Hepatocyte (in vitro differentiated cells): ENCODE measurements at places on chromosomes 6 and 20. TPM values are rescaled to one million over a fixed set of nuclear protein-coding genes. Genes with fewer than 3 reads are reported as not detected.

CBLN4 gene
- total RNA-seq = 1.7 and 2.5 TPM in 2 replicates

DNA sequence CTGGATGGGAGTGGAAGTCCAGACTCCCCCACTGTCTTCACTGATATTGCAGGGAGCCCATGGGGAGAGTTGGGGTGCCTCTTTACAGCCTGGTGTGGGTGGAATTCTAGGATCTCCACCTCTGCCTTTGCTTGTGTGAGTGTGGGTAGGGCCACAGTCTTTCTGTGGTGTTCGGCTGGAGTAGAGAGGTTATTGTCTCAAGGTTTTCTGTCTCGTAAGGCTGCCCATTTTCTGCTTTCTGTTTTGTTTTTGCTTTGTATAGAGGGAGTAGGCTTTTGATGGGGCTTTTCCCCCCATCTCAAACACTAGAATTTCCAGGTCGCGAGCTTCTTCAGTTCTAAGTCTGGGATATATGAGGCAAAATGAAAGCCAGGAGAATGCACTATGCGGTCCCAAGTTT is 40.4 kb upstream of the ELMO2 start:
- no peak for DNase-seq

KHDC1L gene
- not detected in 2 replicates for total RNA-seq

TRAM2 gene
- total RNA-seq = 47.6 and 48.2 TPM in 2 replicates

GRCh38 chr6:30130179-30130679 is 5.7 kb upstream of the TRIM40 start:
- DNase-seq = no peak

DNA sequence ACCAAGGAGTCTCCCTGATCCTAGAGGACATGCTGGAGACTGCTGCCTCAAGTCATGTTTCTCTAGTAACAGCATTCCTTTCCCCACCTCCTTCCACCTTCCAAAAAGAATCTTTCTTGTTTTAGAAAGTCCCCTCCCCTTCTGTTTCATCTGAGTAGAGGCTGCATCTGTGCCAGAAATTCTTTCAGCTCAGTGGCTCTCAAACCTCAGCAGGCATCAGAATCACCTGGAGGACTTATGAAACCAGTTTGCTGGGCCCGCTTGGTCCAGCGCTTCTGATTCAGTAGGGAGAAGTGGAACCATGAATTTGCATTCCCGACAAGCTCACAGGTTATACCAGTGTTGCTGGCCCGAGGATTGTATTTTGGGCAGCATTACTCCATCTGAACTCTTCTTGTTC is 55.1 kb downstream of the TMEM200A start:
- no peak for DNase-seq

- DNase-seq = no peak
Observed at GRCh38 chr6:21468461-21468860, 125.1 kb upstream of the SOX4 start.

GRCh38 chr6:6840831-6841291 is 252.3 kb downstream of the LY86 start:
- DNase-seq = no peak

EDN3 gene
- 1.4 and 4.0 TPM in 2 replicates for total RNA-seq

DNA sequence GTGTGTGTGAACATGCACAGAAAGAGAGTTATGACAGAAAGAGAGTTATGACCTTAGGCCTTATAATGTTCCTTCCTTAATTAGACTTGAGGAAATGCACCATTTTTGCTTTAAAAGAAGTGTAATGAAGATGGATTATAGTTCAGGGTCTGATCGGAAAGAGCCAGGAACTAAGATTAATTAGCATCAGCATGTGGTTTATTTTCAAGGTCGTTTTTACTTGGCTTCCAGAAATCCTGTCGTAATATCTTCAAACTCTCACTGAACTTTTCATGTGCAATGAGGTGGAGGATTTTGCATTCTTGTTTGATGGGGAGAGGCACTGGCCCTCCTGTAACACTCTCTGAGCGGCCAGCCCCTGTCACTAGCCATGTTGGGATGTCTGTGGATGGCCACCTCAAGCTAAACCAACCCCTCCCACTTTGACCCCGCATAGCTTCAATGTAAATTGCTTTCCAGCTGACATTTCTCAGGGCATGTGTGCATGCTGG is 116.8 kb downstream of the CDC5L start:
- DNase-seq = no peak

- no peak for DNase-seq
Observed at GRCh38 chr6:139498715-139499114, 124.3 kb upstream of the CITED2 start.

DNA sequence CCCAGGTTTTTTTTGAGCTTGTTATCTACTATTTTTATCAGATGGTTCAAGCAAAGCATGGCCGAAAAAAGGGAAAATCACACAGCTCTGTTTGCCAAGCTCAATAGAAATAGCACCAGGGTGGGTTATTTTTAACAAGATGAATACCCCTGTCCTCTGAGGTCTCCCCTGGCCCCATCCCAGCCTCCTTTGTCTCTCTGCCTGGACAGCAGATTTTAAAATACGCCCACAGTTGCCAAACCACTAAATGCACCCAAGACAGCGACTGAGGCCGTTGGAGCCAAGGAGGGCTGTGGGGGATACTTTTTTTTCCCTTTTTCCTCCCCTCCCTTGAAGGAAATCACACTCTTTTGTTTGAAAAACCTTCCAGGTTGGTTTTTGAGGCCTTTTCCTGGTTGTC is 106.6 kb downstream of the VEGFA start:
- no peak for DNase-seq
